B cell (primary cell): ENCODE measurements at places on chromosomes 13 and 19. TPM values are rescaled to one million over a fixed set of nuclear protein-coding genes. Genes with fewer than 3 reads are reported as not detected.

SIGLEC14 gene
- 9.2 and 11.2 TPM in 2 replicates for total RNA-seq

DNA sequence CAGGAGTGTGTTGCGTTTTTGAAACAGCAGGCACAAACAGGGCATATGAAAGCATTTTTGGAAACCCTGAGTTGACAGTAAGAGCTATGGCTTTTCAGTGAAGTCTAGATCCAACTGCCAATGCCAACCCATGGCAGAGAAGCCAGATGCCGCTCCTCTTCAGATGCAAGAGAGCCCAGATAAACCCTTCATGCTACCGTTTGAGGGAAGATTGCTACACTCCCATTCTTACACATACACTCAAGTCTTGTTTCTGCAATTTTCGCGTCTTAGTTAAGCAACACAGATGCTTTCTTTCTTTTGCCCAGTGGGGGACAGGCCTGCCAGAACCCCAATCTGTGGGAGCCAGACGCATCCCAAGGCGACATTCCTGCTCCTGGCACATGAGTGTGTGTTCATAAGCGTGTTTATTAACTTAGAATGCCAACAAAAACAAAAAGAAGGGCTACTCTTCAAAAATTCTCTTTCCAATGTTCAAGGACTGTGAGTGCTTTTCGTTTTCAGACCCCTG lies 10.4 kb downstream of the BORCS8 start:
- DNase-seq: no peak
- no peaks in the 10 kb centered on the region for H3K4me1 ChIP-seq
- H3K4me3 ChIP-seq: no peak overlapping the region
- H3K27me3 ChIP-seq: no peaks in the 10 kb centered on the region
- no peaks in the 10 kb centered on the region for H3K36me3 ChIP-seq

DNA sequence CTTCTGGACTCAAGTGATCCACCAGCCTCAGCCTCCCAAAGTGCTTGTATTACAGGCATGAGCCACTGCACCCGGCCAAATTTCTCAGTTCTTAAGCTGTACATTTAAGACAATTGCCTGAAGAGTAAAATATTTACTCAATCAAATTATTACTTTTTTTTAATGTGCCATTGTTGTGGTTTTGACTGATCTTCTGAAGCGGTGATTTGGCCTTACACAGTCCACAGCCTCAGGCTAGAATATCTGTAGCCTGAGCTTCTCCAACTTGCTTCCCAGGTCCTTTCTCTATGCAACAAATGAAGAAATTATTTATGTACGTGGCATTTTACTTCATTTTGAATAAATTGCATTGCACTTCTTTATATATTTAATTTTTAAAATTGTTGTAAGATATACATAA lies 281.3 kb downstream of the KLF5 start:
- no peak overlapping the region for H3K4me3 ChIP-seq
- H3K27ac ChIP-seq: no peak overlapping the region
- no peaks in the 10 kb centered on the region for H3K36me3 ChIP-seq
- H3K27me3 ChIP-seq: no peaks in the 10 kb centered on the region

ZNF560 gene
- total RNA-seq: not detected in 2 replicates

SCN1B gene
- 0.49 and 0.52 TPM in 2 replicates for total RNA-seq

KLK2 gene
- 1.7 TPM in 2 replicates for total RNA-seq

IZUMO2 gene
- not detected in 2 replicates for total RNA-seq

- DNase-seq: peak; percentile 28
- peaks cover 15% of the 10 kb centered on the region for H3K4me1 ChIP-seq
- peak within 1 kb of the TSS; percentile 35 for H3K4me3 ChIP-seq
- H3K27me3 ChIP-seq: peaks cover 22% of the 10 kb centered on the region
Observed at GRCh38 chr13:33285420-33286124, at the start of gene STARD13. Gene STARD13, minus strand, starts transcription at chr13:33285755. Its CDS starts 117 bp downstream, at chr13:33285638.

DNA sequence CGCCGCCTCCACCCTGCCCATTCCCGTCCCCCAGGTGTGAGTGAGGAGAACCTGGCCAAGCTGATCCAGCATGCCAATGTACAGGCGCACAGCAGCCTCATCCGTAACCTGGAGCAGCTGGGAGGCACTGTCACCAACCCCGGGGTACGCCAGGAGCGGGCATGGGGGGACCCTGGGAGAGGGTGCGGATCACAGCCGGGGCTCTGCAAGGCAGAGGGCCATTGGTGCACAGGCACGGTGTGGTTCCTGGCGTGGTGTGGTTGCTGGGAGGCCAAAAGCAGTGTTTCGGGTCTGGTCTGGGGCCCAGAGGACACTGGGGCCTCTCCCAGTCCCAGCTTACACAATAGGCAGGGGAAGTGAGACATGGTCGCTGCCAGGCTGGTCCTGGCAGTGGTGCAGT lies 8.3 kb downstream of the STXBP2 start:
- no peak overlapping the region for H3K4me3 ChIP-seq
- no peaks in the 10 kb centered on the region for H3K27me3 ChIP-seq
- H3K4me1 ChIP-seq: no peaks in the 10 kb centered on the region
- no peak overlapping the region for H3K27ac ChIP-seq
- no peak for DNase-seq

DNA sequence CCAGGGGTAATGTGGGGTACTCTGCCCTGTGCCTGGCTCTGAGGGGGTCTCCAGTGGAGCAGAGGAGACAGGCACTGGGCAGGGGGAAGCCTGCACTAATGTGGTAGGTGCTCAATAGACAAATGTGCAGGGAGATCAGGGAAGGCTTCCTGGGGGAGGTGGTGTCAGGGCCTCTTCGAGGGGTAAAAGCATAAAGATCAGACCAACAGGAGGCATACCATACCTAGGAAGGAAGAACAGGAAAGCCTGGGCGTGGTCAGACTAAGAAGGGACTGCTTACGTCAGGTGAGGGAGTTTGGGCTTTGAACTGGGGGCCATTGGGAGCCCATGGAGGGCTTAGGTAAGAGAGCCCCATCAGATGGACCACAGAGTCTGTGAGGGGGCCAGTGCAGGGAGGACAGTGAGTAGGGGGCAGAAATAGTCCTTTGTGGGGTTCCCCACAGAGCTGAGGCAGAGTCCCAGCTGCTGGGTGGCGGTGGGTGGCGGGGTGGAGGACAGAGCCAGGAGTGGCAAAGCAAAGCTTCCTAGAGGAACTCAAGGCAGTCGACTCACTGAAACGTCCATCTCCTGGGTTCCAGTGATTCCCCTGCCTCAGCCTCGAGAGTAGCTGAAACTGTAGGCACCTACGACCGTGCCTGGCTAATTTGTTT lies 8.8 kb downstream of the PRR36 start:
- peaks cover 46% of the 10 kb centered on the region for H3K4me1 ChIP-seq
- no peaks in the 10 kb centered on the region for H3K36me3 ChIP-seq
- no peak overlapping the region for H3K4me3 ChIP-seq

OR7A5 gene
- not detected in 2 replicates for total RNA-seq

ATXN8OS gene
- total RNA-seq: not detected in 2 replicates

DNA sequence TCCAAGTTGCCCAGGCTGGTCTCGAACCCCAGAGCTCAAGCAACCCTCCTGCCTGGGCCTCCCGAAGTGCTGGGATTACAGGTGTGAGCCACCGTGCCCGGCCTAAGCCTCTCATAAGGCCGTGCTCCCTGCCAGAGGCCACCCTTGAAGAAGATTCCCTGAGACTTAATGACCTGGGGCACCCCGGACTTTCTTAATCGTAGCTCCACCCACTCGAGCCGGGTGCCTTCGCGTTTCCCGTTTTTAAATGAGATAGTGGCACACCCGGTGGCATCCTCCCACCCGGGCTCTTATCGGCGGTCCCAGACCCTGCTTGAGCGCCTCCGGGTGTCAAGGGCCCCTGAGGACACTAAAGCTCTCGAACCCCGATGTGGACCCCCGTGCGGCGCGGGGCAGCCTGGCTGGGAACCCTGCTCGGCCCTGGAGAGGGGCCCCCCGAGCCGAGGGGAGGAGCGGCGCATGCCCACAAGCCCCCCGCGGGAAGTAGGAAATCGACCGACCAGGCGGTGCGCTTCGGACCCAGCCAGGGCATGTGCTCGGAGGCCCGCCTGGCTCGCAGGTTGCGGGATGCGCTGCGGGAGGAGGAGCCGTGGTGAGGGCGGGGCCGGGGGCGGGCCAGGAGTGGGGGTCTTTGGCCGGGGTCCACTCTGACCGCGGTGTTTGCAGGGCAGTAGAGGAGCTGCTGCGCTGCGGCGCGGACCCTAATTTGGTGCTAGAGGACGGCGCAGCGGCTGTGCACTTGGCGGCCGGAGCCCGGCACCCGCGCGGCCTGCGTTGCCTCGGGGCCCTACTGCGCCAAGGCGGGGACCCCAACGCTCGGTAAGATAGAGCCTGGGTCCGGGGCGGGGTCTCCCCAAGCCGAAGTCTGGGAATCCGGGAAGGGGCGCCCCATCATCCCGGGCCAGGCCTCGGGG lies at the start of gene ANKLE1:
Gene ANKLE1, plus strand, starts transcription at position 511 of the 914 bp plus-strand sequence. Its CDS starts 20 bp downstream, at position 531.
- peak within 1 kb of the TSS; percentile 48 for H3K4me3 ChIP-seq
- peaks cover 21% of the 10 kb centered on the region for H3K4me1 ChIP-seq
- H3K27me3 ChIP-seq: no peaks in the 10 kb centered on the region
- peak; percentile 75 for DNase-seq

GRCh38 chr13:104967836-104968630 lies 1567.4 kb downstream of the EFNB2 start:
- no peaks in the 10 kb centered on the region for H3K27me3 ChIP-seq
- DNase-seq: no peak
- no peaks in the 10 kb centered on the region for H3K4me1 ChIP-seq
- no peaks in the 10 kb centered on the region for H3K36me3 ChIP-seq

C19orf67 gene
- 1.2 TPM in 1 of 2 replicates, not detected in the other for total RNA-seq

GRCh38 chr13:73599232-73600128 lies 534.7 kb downstream of the KLF12 start:
- DNase-seq: no peak
- H3K27me3 ChIP-seq: no peaks in the 10 kb centered on the region
- H3K36me3 ChIP-seq: no peaks in the 10 kb centered on the region
- H3K4me3 ChIP-seq: no peak overlapping the region
- no peaks in the 10 kb centered on the region for H3K4me1 ChIP-seq
- H3K27ac ChIP-seq: no peak overlapping the region

DNA sequence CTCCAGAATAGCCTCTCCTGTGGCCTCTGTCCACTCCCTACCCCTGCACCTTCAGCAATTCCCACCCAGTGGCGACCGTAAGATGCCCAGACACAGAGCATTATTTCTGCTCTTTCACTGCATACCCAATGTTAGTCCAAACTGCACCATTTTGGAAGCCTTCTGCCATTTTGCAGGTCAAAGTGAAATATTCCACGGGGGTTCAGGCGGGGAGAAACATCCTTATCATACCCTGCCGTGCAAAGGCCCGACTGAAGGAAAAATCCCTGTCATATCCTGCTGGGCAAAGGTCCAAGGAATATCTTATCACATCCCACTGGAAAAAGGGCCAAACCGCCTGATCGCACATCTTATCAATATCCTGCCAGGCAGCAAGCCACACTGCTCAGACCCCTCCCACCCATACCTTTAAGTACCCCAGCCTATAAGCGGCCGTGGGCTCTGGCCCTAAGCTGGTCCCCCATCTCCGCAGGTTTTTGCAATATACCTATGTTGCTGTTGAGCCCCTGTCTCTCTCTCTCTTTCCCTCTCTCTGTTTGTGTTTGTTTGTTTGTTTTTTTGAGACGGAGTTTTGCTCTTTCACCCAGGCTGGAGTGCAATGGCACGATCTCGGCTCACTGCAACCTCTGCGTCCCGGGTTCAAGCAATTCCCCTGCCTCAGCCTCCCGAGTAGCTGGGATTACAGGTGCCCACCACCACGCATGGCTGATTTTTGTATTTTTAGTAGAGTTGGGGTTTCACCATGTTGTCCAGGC lies 18.2 kb downstream of the CLEC11A start:
- H3K27me3 ChIP-seq: no peaks in the 10 kb centered on the region
- H3K4me1 ChIP-seq: no peaks in the 10 kb centered on the region
- no peak overlapping the region for H3K27ac ChIP-seq
- H3K36me3 ChIP-seq: no peaks in the 10 kb centered on the region
- no peak for DNase-seq

GRCh38 chr13:95300625-95301182 lies 547 bp downstream of the ABCC4 start:
- H3K4me1 ChIP-seq: peaks cover 12% of the 10 kb centered on the region
- peak overlapping the region; percentile 80 for H3K4me3 ChIP-seq
- no peak overlapping the region for H3K27ac ChIP-seq

DNA sequence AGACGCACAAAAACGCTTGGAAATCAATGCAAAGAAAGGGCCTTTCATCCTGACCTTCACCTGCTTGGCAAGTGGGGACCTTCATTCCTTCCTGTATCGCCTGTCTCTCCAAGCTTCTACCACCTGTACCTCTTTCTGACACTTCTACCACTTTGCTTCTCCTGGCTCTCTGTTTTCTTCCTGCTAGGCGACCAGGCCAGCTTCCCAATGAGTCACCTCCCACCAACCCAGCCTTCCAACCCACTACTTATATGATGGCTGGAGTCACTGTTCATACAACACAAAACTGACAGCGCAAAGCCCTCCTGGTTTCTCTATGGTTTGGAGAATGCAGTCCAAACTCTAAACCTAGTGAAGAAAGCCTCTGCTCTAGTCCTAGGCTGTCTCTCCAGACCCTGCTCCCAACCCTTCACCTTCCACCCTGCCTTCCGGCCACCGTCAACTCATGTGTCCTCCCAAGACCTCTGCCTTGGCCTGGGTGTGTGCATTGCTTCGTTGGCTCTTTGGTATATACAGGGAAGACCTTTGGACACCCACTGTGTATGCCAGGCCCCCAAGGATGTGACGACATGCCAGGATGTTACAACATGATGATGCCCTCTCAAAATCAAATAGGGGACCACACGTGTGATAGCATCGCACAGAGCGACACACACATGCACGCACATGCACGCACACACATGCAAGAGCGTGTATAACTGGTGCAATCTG lies 148.5 kb downstream of the STK24 start:
- H3K4me3 ChIP-seq: no peak overlapping the region
- no peaks in the 10 kb centered on the region for H3K27me3 ChIP-seq
- no peaks in the 10 kb centered on the region for H3K36me3 ChIP-seq

DNA sequence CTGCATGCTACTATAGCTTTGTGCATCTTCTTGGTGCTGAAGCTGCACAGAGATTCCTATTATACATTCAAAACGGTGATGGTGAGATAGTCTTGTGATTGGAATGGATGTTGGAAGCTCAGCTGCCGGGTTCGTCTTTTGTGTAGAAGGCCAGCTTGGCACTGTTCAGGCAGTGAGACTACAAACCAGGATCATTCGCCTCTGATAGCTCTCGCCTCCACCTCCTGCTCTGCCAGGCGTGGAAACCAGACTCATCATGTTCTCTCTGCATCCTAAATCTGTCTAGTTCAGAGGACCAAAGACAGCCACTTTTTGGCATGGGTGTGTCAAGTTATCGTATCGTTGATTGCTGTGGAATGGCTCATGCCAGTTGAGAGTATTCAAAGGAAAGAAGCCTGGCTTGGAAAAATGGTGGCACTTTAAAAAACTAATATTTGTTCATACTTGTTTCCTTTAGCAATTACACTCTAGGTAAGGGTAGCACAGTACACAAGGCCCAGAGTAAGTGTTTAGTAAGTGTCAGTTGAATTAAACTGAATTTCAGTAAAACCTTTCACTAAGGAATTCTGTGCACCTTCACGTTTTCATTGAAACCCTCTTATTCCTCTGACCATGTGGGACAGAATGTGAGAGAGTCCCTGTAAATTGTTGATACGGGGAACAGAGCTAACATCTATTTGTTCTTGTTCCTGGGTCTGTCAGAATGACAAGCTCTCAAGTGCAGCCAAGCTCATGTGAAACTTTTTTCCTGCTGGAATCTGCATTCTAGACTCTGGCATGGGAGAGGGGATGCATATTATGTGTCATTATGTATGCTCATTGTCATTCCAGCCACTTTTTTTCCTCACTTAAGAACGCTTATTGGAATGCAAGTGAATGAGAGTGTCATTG lies 69.8 kb downstream of the DPY19L3 start:
- no peak overlapping the region for H3K27ac ChIP-seq
- DNase-seq: no peak
- no peaks in the 10 kb centered on the region for H3K36me3 ChIP-seq
- no peaks in the 10 kb centered on the region for H3K4me1 ChIP-seq
- no peaks in the 10 kb centered on the region for H3K27me3 ChIP-seq
- no peak overlapping the region for H3K4me3 ChIP-seq

CDADC1 gene
- total RNA-seq: 14.5 and 15.1 TPM in 2 replicates
